NCI-H187 (cell line): ENCODE measurements at places on chromosomes 3 and 15.

DNA sequence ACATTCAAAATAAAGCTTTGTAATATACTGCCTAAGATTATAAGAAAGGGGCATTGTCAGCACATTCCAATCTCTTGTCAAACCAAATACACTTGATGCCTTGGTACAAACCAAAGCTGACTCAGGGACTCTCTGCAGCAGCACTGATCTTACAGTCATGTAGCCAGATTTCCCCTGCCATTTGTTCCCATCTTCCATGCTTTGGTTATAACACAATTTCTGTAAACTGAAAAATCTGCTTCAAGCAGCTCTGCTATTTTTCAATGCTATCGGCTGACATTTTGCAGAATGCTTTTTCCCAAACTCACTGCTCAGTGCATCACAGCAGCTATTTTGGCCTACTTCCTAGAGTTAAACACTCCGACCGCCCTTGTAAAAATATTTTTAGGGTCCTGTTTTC, 18.2 kb downstream of the PLOD2 start:
- DNase-seq = no peak

GRCh38 chr3:196803891-196804468, 63.7 kb upstream of the SENP5 start:
- no peak for DNase-seq

- no peak for DNase-seq
Observed at GRCh38 chr3:150467381-150467780, 59.3 kb downstream of the TSC22D2 start.

GRCh38 chr3:62122819-62123218, 250.5 kb downstream of the FEZF2 start:
- no peak for DNase-seq

DNA sequence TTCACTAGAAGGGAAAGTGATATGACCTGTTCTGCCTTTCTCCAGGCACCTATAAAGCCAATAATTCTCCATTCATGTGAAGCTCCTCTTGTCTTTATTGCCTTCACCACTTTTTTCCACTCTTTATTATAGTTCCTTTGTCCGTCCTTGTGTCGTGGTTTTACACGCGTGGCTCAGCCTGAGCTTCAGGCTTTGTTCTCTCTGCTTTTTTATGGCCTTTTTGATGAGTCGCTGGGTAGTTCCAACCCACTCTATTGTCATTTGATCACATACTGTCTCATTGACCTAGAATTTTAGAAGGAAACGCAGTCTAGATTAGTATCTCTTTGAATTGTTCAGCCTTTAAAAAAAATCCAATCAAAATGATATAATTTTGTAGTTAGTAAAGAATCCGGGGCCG, 403.2 kb downstream of the PTPRG start:
- no peak for DNase-seq

- no peak for DNase-seq
Observed at GRCh38 chr3:36317915-36318314, 62.4 kb upstream of the STAC start.

GRCh38 chr3:106840319-106840718, 536.9 kb upstream of the CCDC54 start:
- no peak for DNase-seq

DNA sequence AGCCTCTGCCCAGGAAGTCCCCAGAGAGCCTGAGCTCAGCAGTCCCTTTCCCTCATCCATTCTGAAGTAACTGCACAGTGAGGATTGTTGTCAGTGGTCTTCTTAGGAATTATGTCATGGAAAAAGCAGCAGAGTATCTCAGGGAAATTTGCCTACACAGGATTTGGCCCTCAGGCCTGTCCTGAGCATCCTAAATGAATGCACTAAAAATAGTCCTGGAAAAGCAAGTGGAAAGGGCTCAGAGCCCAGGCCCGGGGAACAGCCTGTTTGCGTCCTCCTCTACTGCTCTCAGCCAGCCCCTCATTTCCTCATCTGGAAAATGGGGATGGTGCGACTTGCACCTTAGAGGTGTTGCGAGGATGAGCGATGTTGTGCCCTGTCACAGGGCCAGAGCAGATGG, 21.6 kb downstream of the LYSMD4 start:
- DNase-seq = no peak

DNA sequence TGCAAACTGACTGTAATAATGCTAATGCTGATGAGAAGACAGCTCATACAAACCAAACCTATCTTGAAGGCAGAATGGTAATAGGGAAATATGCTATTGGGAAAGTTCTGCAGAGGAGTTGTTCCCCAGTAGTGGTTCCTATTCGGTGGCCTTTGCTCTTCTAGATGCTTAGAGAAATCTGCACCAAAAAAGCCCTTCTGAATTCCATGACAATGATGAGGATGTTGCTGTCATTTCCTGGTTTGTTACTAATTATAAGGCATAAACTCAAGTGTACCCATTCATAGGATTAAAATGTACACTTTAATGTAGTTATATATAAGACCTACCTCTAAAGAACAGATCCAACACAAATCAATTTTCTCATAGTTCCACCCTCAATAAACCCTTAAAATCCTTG, 30.1 kb downstream of the TOMM70 start:
- no peak for DNase-seq

DNA sequence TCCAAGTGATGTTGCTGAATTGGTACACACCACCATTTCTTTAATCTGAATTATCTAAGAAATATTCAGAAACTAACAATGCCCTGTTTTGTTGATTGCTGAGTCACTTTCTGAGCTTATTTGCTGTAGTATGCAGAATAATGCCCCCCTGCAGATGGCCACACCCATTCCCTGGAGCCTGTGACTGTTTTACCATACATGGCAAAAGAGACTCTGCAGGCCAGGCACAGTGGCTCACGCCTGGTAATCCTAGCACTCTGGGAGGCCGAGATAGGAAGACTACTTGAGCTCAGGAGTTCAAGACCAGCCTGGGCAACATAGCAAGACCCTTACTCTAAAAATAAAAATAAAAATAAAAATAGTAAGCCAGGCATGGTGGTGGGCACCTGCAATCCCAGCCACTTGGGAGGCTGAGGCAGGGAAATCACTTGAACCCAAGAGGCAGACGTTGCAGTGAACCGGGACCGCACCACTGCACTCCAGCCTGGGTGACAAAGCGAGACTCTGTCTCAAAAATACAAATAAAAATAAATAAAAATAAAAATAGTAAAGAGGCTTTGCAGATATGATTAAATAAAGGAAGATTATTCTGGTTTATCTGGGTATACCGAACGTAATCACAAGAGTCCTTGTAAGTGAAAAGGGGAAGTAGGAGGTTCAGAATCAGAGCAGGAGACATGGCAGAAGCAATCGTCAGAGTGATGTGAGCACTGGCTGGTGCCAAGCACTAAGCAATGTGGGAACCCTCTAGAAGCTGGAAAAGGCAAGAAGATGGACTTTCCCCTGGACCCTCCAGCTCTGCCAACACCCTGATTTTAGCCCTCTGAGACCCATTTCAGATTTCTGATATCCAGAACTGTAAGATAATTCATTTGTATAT, 19.0 kb downstream of the PCYT1A start:
- no peak for DNase-seq
